Karpas-422 (cell line): ENCODE measurements at places on chromosomes 1 and 21. TPM values are rescaled to one million over a fixed set of nuclear protein-coding genes. Genes with fewer than 3 reads are reported as not detected.

Gene MMEL1
- not detected in 2 replicates for total RNA-seq

Gene TNFRSF4
- not detected in 2 replicates for total RNA-seq

Gene WNT9A
- total RNA-seq = not detected in 2 replicates

Gene MARCKSL1
- total RNA-seq = 262 and 391 TPM in 2 replicates

Gene DMBX1
- not detected in 2 replicates for total RNA-seq

Gene RNU1-2
- total RNA-seq = under 0.01 TPM in 2 replicates

Gene BARHL2
- not detected in 2 replicates for total RNA-seq

Gene E2F2
- 6.6 and 8.0 TPM in 2 replicates for total RNA-seq

Gene AADACL3
- not detected in 2 replicates for total RNA-seq

Gene RNU1-4
- total RNA-seq = under 0.01 TPM in 2 replicates

Gene ANKRD13C
- 34.3 and 40.0 TPM in 2 replicates for total RNA-seq

Gene LCE1D
- not detected in 2 replicates for total RNA-seq

Gene FABP3
- total RNA-seq = not detected in 2 replicates

Gene LDLRAD2
- total RNA-seq = not detected in 2 replicates

Gene HOOK1
- not detected in 2 replicates for total RNA-seq

Gene FCN3
- not detected in 2 replicates for total RNA-seq

Gene FMO4
- 4.5 and 4.6 TPM in 2 replicates for total RNA-seq

Gene OR2T10
- not detected in 2 replicates for total RNA-seq

Gene WLS
- not detected in 2 replicates for total RNA-seq

Gene IGSF9
- total RNA-seq = not detected in 2 replicates

Gene FAM151A
- not detected in 2 replicates for total RNA-seq

Gene ARTN
- total RNA-seq = 1.0 TPM in 1 of 2 replicates, not detected in the other

Gene HEYL
- not detected in 2 replicates for total RNA-seq

Gene SAMD13
- total RNA-seq = 1.6 and 3.1 TPM in 2 replicates

Gene GPR37L1
- total RNA-seq = not detected in 2 replicates

Gene GUCA2B
- not detected in 2 replicates for total RNA-seq

Gene OLIG2
- total RNA-seq = not detected in 2 replicates

Gene TMEM125
- total RNA-seq = not detected in 2 replicates

Gene TEKT2
- total RNA-seq = 0.86 and 1.7 TPM in 2 replicates
